ENCODE measurements at places on chromosomes 3 and 15. TPM values are rescaled to one million over a fixed set of nuclear protein-coding genes. Genes with fewer than 3 reads are reported as not detected.

DNA sequence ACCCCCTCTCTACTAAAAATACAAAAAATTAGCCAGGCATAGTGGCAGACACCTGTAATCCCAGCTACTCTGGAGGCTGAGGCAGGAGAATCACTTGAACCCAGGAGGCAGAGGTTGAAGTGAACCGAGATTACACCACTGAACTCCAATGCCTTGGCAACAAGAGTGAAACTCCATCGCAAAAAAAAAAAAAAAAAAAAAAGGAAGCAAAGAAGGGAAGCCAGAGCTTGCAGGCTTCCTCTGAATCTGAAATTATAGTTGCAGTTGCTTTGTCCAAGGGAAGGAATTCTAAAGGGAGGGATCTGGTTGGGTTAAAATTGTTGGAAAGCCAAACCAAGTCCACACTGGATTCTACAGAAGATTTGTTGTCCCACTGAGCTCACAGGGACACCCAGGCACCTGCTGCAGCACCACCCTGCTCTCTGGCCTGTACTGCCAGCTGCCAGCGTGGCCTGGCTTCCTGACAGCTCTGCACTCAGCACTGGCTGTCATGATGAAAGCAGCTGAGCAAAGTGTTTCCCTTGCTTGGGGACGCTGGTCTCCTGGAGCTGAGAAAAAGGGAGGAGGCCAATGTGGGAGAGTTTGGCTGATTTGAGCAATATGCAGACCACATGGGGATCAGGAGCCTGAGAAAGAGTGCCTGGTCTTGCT is 88.8 kb upstream of the HES1 start:
- no peaks in the 10 kb centered on the region for H3K36me3 ChIP-seq
- no peaks in the 10 kb centered on the region for H3K27me3 ChIP-seq
- H3K4me1 ChIP-seq: no peaks in the 10 kb centered on the region
- no peak overlapping the region for H3K4me3 ChIP-seq
- peak; percentile 67 for DNase-seq

Gene FBXL22
- polyA plus RNA-seq: 20.1 TPM

GRCh38 chr3:47347217-47347801 is 33.5 kb upstream of the PTPN23 start:
- no peak overlapping the region for H3K4me3 ChIP-seq
- H3K27me3 ChIP-seq: no peaks in the 10 kb centered on the region
- no peaks in the 10 kb centered on the region for H3K4me1 ChIP-seq
- H3K36me3 ChIP-seq: peaks cover 32% of the 10 kb centered on the region

Gene HERC2
- polyA plus RNA-seq: 25.9 TPM

Gene ADGRG7
- not detected for polyA plus RNA-seq

Measured in heart left ventricle (tissue), 16 donors.